ENCODE measurements at places on chromosomes 5 and 9.

DNA sequence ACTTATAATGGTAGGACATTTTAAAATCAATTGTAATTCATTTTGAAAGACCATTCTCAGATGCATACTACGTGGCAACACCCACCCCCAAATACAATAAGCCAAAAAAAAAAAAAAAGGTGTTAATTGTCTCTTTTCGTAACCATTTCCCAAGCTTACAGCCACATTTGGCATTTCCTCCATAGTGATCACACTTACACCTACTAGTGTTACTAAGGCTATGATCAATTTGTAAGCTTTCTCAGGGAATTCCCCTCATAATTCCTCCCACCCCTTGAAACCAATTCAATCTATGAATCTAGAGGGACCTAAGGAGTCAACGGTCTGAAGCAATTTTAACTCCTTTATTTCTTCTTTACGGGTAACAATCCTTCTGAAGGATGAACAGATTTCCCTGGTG lies 40.1 kb downstream of the NR2F1 start:
- DNase-seq = no peak

- DNase-seq = no peak
Observed at GRCh38 chr9:135006911-135007570, 80.4 kb upstream of the OLFM1 start.

DNA sequence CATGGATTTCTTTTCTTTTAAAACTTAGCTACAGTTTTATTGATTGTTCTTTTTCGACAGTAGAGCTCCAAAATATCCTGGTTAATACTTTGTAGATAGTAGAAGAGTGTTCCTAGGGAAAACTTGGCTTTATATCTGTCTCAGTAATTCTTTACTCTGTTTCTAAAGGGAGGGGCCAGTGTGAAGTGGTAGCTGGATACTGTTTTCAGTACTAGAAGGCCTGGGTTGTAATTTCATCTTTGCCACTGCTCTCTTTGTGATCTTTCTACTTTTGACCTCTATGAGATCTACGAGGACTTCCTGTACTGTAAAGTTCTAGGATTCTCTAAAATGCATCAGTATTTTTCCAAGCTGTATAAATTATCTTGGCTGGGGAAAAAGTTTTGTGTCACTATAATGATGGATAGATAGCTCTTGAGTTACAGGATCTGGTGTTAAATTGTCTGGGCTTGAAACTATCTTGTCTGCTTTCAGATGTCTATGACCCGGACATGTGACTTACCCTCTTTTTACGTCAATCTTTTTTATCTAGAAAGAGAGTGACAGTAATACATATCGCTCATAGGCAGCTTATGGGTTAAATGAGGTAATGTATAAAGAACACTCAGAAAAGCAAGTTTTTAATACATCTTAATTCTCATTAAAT lies 53.6 kb downstream of the PRR16 start:
- DNase-seq = no peak

DNA sequence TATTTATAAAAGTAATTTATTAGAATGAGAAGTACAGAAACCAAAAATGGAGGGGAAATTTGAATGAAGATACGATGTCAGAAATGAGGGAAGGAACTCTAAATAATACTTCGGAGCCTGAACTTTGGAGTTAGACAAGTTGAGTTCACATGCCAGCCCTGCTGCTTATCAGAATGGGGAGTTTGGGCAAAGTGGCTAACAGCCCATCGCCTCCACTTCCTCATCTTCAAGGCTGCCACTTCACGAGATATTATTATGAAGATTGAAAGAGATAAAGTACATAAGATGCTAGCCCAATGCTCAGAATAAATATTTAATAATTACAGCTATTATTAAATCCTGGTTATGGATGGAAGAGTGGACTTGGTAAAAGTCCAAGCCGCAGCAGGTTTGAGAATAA lies 56.2 kb upstream of the ABCA1 start:
- DNase-seq = no peak

DNA sequence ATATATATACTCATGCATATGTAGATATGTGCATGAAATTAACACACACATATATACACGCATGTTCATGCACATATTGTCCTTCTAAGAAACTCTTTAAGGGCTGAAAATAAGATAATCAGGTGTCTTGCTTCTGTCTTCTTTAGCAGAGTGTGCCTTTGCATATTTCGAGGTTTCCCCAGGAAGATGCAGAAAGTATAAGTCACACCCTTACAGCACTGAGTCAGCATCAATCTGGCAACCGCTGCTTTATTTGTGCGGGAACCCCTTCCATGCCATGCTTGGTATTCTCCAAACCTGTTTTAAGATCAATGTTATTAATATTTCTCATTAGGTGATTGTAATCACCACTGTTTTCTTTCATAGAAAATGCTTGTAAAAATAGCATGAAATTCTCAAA lies 557.9 kb downstream of the CAAP1 start:
- DNase-seq = no peak

- no peak for DNase-seq
Observed at GRCh38 chr9:72872718-72873117, 80.1 kb downstream of the ALDH1A1 start.

DNA sequence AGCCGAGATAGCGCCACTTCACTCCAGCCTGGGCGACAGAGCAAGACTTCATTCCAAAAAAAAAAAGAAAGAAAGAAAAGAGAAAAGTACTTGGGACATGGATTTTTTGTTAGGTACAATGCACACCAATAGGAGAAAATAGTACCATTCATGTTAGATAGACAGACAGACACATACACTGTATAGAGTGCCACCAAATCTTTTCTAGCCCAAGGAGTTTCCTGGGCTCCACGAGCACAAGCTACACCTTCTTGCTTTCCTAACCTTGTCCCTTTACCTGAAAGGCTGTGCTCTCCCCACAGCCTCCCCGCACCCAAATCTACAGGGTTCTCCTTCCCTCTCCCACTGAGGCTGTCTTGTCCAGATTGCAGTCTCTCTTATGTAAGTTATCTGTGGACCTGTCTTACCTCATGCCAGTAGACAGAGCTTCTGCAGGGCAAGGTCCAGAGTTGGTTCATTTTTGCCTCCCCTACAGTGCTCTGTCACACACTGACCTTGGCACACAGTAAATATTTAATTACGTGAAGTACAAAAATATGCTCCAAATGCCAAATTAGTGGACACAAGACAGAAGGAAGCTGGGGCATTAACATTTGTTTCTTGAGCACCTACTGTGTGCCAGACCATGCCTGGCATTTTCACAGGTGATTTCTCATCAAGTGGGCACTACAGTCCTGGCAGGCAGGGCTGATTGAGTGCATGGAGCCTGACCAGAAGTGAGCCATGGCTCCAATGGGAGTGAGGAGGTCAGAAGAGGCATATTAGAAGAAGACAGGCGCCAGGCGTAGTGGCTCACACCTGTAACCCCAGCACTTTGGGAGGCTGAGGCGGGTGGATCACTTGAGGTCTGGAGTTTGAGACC lies 5.9 kb downstream of the ALAD start:
- DNase-seq = no peak

DNA sequence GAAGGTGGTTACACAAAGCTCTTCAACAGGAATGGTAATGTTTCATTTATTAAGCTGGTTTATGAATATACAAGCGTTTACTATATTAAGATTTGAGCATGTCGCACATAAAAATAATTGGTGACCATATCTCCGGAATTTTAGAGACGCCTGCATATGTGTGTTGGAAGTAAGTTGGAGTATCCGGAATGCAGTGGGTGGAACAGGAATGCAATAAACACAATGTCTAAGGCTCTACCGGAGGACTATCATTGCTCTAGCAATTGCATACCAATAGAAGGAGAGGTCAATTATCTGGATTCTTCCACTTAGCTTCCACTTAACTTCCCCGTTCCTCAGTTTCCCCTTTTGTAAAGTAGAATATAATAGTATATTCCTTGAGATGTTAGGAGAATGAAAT lies 1.1 kb upstream of the CEP78 start:
- no peak for DNase-seq

DNA sequence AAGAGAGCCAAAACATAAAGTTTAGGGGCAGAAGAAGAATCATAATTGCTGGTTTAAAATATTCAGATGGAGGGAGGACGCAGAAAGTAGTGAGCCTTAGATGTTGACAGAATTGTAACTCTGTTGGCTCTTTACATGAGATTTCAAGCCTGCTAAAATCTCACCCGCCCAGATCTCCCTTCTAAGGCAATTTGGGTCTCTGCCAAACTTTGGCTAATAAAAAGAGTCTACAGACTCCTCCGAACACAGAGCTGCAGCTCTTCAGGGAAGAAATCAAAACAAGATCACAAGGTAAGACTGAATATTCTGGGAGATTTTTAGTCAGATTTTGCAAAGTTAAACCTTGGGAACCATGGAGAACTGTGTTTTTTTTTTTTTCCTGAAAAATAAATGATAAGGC lies at the start of gene IL33:
Gene IL33, plus strand, starts transcription at position 246 of the 400 bp plus-strand sequence. CDS start 25,888 bp downstream, outside the sequence.
- DNase-seq = no peak

DNA sequence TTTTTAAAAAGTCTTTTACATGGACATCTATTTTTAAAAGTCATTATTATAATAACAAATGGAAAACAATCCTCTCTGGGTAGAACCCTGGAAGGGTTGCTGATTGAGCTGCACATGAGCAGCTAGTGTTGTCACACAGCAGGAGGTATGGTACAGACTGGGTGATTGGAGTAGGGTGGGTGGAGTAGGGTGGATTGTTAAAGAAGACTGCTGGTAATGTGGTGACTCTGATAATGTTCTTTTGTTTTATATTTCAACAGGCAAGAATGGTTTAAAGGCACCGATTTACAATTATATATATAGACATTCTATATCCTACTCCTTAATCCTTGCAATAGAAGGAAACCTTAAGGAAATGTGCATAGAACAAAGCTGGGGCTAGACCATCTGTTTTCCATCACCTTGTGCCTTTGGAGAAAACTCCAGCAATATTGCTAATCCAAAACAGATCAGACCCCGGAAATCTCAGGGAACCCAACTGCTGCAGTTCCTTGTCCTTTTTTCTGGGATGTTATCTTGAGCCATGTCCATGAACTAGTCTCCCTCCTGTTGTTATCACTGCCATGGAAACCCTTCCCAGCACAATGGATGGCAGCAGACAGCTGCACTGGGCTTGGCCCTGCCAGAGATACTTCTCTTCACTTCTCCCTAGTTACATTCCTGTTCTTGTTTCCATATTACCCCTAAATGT lies 129.7 kb downstream of the YIPF5 start:
- DNase-seq = no peak

DNA sequence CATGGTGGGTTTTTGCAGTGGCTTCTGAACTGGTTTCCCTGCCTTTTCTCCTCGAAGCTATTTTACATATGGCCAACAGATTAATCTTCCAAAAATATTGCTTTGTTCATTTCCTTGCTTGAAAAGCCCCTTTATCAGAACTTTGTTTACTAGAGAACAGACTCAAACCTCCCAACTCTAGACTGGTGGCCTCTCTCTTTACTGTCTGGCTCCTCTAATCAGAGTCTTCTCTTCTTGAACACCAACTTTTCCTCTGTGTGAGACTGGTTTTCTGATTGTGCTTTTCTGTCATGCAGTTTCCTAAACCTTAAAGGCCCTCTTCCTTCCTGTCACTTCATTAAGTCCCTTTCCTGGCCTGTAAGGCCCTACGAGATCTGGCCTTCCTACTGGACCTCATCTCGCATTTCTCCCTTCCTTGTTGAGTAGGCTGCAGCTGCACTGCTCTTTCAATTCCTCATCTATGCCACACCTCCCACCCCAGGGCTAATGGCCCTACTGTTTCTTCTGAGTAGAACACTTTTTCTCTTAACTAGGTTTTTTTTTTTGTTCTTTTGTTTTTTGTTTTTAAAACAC lies 5.7 kb downstream of the C9orf43 start:
- DNase-seq = no peak

DNA sequence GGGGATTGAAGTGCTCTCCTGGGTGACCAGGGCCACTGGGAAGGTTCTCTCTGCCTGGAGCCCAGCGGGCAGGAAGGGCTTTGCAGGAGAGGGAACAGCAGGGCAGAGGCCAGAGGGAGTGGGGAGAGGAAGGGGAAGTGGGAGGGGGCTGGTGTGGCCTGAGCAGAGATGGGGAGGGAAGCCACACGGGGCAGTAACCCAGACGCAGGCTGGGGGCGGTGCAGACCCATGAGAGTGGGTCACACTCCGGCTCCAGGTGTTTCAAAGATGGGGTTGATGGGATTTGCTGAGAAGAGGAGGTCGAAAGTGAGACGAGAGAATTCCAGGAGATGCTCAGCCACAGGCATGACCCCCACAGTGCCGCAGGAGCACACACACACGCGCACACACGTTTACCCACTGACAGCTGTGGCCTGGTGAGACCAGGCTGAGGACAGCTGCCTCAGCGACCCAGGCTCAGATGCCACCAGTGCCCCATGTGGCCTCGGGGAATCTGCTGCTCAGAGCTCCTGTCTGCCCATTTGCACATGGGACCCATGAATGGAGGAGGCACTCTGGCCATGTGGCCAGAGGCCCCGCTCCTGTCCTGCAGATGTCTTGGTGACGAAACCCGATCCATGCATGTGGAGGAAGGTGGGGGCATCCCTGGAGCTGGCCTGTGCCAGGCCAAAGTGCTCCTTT lies 32.7 kb upstream of the FCN2 start:
- no peak for DNase-seq

GRCh38 chr5:181099602-181100086 lies 31.3 kb downstream of the OR2V1 start:
- no peak for DNase-seq

GRCh38 chr9:28073270-28073669 lies 500.0 kb upstream of the C9orf72 start:
- DNase-seq = peak; percentile 17

- no peak for DNase-seq
Observed at GRCh38 chr5:127227881-127228280, 62.7 kb upstream of the MEGF10 start.

DNA sequence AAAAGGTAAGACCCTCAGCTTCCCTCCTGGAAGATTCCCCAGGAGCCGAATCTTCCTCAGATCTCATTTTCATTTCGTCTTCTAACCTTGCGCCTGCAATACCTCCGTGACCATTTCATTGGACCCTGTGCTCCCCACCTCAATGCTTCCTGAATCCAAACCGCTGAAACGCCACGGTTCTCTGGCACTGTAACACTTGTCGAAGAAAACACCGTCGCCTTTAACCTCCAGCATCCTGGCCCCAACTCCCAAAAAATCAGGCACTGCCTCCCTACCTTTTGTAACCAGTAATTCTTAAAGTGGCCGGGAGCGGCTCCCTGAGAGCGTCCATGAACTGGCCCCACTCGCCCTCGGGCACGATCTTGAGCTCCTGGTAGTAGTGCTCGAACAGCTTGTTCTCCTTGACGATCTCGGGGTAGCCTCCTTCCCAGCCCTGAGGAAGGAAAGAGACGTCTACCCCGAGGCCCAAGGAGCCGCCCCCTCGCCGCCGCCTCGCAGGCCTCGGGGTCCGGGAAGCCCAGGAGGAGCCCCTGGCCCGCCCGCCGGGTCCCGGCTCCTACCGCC lies 438 bp downstream of the NSUN2 start:
- DNase-seq = no peak

GRCh38 chr9:135714242-135715055 lies 12.5 kb downstream of the KCNT1 start:
- DNase-seq = no peak
